Heart left ventricle (tissue), 16 donors: ENCODE measurements at places on chromosomes 5 and 9. TPM values are rescaled to one million over a fixed set of nuclear protein-coding genes. Genes with fewer than 3 reads are reported as not detected.

DNA sequence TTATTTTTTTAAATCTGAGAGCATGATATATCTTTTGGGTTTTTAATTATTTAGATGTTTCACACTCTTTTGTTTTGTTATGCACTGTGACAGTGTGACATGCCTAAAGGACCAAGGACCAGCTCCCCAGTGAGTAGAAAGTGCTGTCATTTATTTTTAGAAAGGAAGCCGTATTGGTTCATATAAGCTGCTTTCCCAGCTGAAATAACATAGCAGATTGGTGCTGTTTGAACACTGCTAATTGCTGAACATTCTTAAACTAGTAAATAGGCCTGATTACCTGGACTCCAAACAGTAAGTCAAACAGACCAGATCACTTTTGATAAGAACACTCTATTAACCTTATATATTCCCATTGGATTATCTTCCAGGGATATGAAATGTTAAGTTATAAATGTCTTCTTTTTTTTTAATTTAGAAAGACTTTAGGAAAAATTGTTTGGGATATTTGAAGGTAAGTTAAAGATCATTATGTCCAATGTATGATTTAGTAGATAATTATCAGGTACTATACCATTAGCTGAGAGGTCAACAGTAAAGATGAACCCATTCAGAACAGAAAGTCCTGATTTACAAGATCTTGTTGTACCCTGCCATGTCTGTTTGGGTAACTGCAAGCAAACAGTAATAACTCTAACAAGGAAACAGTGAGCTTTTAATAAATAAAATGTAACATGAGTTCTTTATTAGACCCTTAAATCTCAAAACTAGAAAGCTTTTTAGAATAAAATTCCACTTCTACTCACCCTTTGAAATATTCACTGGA lies 27.8 kb upstream of the ELL2 start:
- DNase-seq: no peak

DNA sequence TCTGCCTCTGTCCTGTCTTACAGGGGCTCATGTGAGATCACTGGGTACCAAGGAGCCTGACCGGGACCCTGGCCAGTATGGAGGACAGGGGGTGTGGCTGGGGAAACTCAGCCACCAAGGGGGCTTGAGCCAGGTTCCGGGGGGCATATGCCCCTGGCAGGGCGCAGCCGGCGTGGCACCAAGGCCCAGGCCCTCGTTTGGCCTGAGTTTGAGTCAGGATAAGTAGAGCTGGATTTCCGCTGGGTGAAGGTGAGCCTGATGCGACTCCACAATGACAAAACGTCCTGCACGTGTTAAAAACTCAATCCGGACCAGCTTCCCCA lies 616 bp upstream of the TSPAN17 start:
- no peak for DNase-seq

DNA sequence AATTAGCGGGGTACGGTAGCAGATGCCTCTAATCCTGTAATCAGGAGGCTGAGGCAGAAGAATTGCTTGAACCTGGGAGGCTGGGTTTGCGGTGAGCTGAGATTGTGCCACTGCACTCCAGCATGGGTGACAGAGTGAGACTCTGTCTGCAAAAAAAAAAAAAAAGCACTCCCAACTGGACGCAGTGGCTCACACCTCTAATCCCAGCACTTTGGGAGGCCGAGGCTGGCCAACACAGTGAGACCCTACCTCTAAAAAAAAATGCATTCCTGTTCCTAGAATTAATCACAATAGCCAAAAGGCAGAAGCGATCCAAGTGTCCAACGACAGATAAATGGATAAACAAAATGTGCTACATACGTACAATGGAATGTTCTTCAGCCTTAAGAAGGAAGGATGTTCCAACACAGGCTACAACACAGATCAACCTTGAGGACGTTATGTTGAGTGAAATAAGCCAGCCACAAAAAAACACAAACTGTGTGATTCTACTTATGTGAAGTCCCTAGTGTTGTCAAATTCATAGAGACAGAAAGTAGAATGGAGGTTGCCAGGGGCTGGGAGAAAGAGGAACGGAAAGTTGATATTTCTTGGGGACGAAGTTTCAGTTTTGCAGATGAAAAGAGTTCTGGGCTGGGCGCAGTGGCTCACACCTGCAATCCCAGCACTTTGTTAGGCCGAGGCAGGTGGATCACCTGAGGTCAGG lies 13.8 kb downstream of the FAM78A start:
- DNase-seq: no peak

- DNase-seq: no peak
Measured at GRCh38 chr5:177389241-177390169, 5.3 kb downstream of the SLC34A1 start.

DNA sequence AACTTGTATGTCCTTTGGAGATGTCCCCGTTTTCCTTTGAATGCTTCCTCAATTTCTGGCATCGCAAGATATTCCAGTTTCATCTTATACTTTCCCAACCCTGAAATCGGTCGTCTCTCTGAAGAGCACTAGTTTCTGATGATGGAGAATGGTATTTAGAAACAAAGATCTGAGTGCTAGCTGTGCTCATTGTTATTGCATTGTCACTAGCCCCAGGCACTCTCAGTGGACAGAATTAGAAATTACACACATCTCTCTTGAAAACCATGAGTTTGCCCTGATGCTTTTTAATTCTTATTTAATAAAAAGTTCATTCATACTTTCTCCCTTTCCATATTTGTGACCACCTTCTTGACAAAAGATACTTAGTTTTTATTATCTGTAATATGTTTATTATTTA lies 67.7 kb downstream of the C9orf152 start:
- no peak for DNase-seq

DNA sequence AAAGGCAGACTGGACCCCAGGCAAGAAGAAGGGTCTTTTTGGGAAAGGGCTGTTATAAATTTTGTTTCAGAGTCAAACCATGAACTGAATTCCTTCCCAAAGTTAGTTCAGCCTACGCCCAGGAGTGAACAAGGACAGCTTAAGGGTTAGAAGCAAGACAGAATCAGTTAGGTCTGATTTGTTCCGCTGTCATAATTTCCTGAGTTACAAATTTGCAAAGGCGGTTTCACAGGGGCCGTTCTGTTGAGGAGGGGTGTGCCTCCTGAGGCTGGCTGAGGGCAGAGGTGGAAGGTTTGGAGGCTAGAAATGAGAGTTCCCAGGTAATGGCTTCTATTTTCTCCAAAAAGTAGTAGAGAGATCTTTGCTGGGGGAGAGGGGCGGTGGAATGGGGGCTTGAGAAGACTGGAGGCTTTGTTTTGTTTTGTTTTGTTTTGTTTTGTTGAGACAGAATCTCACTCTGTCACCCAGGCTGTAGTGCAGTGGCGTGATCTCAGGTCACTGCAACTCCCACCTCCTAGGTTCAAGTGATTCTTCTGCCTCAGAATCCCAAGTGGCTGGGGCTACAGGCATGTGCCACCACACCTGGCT lies 4.1 kb upstream of the CERCAM start:
- DNase-seq: no peak

DNA sequence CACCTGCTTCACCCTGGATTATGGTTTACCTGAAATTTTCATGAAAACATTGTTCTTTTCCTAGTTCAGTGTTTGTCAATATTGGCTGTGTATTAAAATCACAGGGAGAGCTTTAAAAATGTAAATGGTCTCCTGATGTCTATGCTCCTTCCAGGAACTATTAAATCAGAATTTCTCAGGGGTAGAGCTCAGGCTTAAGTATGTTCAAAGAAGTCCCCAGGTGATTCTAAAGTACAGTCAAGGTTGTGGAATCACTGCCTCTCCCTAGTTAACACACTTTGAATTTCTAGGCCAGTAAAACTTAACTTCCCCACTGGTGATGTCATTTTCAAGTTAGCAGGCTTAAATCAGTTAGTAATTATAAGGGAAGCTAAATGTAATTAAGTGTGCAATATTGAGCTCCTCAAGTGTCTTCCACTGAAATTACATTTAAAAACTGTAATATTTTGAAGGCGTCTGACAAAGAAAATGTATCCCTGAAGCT lies 150.3 kb upstream of the SLC28A3 start:
- DNase-seq: no peak

DNA sequence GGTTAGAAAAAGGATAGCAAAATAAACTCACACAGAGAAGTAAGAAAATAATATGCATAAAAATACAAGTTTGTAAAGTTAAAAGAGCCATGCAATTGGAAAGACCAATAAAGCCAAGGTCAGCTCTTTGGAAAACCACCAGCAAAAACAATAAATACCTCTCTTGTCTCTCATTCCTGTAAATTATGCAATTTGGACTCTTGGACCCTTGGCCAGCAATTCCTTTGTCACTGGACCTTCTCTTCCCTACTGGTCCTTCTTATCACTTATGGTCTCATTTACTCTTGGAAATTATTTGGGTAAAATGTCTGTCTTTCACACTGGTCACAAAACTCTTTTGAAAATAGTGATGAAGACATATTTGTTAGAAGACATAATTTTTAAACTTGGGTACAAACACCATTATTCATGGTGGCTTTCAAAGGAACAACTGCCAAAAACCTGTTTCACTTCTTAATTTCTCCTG lies 379.5 kb downstream of the TMEM232 start:
- no peak for DNase-seq

DNA sequence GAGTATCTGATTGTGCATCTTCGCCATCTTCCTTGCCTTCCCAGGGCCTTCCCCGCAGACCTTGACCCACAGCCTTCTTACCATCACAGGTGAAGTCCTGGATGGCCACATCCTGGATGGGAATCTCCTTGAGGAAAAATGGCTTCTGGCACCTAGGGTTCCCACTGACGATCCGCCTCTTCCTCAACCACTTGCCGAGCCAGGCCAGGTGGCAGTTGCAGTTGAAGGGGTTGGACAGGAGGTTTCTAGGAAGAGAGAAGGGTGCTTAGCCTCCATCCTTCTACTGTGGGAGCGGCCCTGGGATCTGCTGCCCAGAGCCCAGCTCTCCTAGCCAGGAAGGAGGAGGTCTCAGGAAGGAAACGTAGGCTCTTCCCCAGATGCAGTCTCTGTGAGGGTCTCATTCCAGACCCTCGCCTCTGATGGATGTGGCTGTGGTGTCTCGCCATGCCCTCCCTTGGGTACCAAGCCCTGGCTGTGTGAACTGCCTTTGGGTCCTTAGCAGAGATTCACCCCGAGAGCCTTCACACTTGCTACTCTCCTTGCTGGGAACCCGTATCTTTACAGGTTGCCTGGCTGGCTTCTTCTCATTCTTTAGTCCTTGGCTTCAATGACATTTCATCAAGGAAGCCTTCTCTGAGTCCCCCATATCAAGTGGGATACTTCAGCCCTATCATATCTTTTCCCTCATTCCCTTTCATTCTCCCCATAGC lies 170.4 kb upstream of the PANK3 start:
- DNase-seq: no peak

DNA sequence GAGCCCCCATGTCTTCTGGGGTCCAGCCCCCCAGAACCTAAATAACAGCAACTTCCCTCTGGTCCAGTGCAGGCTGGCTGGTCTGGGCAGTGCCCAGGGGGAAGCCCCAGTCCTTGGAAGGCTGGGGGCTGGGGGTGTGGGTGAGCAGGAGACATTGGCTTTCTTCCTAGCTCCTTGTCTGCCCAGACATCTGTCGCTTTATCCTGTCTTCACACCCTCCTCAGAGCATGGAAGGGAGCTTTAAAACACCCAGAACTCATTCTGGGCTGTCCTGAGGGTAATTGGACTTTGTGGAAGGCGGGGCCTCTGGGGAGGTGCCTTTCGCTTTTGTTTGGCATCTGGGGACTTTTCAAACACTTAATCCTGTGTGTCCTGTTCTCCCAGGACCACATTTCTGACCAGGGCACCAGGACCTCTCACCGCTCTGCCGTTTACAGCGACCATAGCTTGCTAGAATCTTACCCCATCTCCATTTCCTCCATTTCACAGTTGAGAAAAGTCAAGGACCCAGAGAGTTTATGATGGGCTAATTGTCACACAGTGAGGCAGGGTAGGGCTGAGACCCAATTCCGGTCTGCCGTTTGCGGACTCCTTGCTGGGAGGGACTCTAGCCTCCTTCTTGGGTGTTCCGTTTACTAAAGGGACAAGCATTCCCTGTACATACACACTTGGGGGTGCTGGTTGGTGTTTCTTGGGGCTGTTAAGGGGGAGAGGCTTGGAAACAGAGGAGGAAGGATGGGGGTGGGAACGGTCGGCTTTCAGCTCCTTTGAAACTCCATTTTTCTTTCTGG lies 1.1 kb downstream of the GSN start:
- no peak for DNase-seq

- DNase-seq: no peak
Measured at GRCh38 chr5:168950241-168950951, 350.5 kb downstream of the SLIT3 start.

DNA sequence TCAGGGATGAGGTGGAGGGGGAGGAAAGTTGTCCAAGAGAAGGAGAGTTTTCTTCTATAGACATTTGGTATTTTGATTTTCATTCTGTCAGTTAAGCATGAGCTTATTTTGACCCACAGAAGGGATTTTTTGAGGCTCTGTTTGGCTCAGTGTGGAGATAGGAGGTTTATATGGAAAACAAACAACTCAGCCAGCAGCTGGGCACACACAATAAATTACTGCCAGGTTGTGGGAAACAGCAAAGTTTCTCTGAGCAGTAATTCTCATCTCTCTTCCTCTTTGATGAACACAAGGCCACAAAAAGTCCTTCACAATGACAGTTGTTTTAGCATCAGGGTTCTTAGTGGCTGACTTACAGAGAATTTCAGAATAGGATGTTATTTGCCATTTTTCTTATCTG lies 486.1 kb downstream of the KDM4C start:
- no peak for DNase-seq

DNA sequence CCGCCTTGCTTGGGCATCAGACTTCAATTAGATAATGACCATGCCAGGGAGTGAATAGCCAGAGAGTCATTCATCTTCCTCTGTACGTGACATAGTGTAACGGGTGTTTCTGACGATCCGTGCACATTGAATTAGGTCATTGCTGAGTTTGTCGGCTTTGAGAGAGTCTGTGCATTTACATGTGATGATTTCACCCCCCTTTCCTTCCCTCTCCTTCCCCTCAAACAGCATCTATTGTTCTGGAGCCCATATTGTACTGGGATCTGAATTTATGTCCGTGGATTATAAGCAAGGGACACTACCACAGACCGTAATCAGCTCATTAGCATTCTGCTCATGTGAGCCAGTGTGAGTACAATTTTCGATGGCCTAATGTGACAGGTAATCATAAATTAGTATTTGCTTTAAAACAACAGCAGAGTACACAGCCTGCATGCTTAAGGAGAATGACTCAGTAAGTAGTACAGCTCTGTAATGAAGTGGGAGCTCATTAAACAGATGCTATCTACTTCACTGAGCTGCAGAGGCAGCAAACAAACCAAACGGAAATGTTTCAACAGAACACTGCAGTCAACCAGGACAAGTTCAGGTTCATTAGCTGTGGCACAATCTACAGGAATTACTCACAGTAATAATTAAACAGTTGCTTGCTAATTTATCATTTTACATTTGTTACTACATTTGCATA lies 302.1 kb downstream of the CSNK1G3 start:
- no peak for DNase-seq

KCNIP1 gene
- not detected for polyA plus RNA-seq

SLC45A2 gene
- polyA plus RNA-seq: not detected

WNT8A gene
- not detected for polyA plus RNA-seq

SLCO6A1 gene
- not detected for polyA plus RNA-seq

TMC1 gene
- polyA plus RNA-seq: not detected

INSL6 gene
- polyA plus RNA-seq: not detected

TIMD4 gene
- not detected for polyA plus RNA-seq

HRH2 gene
- polyA plus RNA-seq: 27.8 TPM
